Left ventricle myocardium inferior (tissue), 1 donor: ENCODE measurements at places on chromosomes 3 and 15.

DNA sequence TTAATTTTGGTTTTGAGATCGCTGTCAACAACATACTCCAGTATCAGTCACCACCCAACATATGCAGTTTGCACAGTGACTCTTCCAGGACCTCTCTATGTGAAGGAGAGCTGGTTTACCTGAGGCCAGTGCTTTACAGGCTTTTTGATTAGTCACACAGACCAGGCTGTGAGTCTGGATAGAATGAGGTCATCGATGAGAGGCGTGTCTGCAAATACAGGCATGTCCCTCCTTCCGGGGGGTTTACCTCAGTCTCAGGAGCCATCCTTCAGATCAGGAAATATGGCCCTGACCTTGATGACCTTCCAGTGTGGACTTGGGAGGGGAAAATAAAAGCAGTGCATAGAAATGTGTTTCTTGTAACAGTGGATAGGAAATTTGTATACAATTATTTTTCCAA lies 46.9 kb downstream of the KBTBD12 start:
- peaks cover 50% of the 10 kb centered on the region for H3K4me1 ChIP-seq
- no peaks in the 10 kb centered on the region for H3K36me3 ChIP-seq
- no peak overlapping the region for H3K4me3 ChIP-seq
- no peaks in the 10 kb centered on the region for H3K27me3 ChIP-seq
- DNase-seq: no peak
- H3K27ac ChIP-seq: peak overlapping the region; percentile 90

- H3K4me3 ChIP-seq: no peak overlapping the region
- H3K27ac ChIP-seq: no peak overlapping the region
Measured at GRCh38 chr3:187336322-187336721, 31.9 kb upstream of the RTP4 start.

- DNase-seq: no peak
- peaks cover 95% of the 10 kb centered on the region for H3K36me3 ChIP-seq
- no peak overlapping the region for H3K27ac ChIP-seq
- no peaks in the 10 kb centered on the region for H3K4me1 ChIP-seq
Measured at GRCh38 chr3:9452417-9452816, 55.0 kb downstream of the SETD5 start.

DNA sequence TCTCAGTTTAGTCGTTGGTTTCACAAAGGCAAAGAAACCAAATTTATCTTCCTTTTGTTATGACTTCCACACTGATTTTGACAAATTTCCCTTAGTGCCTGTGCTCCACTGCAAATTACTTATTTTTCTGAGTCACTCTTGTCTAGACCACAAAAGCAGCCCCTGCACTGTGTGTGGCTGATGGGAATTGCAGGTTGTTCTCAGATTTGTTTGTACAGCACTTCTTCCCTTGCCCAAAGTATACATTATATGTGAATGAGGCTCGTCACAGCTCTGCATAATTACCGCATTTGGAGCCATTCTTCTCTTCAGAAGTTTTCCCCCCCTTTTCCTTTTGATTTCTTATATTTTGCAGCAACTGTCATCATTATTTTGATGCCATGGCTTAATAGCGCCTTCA lies 354.2 kb upstream of the IL12A start:
- H3K27ac ChIP-seq: no peak overlapping the region
- H3K36me3 ChIP-seq: no peaks in the 10 kb centered on the region
- DNase-seq: no peak
- no peak overlapping the region for H3K4me3 ChIP-seq
- no peaks in the 10 kb centered on the region for H3K27me3 ChIP-seq

DNA sequence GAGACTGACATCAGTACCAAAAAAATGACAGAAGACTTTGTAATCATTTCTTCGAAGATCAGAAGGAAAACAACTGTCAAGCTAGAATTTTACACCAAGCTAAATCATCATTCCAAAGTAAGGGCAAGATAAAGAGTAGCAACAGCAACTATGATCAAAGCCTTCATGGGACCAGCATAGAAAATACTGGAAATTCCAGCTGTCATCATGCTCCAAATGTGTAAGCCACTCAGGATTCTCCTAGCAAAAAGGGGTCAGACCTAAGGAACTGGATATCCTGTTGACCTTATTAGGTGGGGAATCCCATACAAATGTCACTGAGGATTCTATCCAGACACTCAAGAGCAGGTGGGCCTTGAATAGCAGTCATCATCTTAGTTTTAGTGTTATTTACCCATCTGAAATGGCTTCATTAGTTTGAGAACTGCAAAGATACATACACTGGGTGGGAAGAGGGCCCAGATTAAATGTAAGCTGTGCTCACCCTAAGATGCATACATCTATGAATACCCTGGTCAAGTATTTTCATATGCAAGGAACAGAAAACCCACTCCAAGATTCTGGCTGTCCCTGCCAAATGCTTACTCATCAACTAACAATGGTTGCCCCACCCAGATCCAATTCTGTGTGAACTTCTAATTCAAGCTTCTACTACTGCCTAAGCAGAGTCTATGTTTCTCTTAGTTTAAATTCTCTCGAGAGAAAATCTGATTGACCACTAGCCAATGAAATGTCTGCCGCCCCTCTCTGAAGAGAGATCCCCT lies 33.5 kb downstream of the CLDN18 start:
- peaks cover 14% of the 10 kb centered on the region for H3K4me1 ChIP-seq
- no peak overlapping the region for H3K4me3 ChIP-seq
- peaks cover 3% of the 10 kb centered on the region for H3K36me3 ChIP-seq
- H3K27me3 ChIP-seq: no peaks in the 10 kb centered on the region
- no peak overlapping the region for H3K27ac ChIP-seq
- no peak for DNase-seq

- H3K4me1 ChIP-seq: peaks cover 14% of the 10 kb centered on the region
- H3K27me3 ChIP-seq: peaks cover 4% of the 10 kb centered on the region
- DNase-seq: peak; percentile 49
- no peaks in the 10 kb centered on the region for H3K36me3 ChIP-seq
- H3K4me3 ChIP-seq: peak overlapping the region; percentile 24
Measured at GRCh38 chr15:45714590-45715488, 80.0 kb downstream of the SQOR start.

- peak; percentile 25 for DNase-seq
- peak within 1 kb of the TSS; percentile 30 for H3K27ac ChIP-seq
- no peaks in the 10 kb centered on the region for H3K27me3 ChIP-seq
- no peaks in the 10 kb centered on the region for H3K36me3 ChIP-seq
- peaks cover 5% of the 10 kb centered on the region for H3K4me1 ChIP-seq
Measured at GRCh38 chr3:46612324-46612723, at the start of gene FAM240A. TSS of gene FAM240A (plus strand) at chr3:46612525. CDS start at chr3:46612684, 159 bp downstream.

DNA sequence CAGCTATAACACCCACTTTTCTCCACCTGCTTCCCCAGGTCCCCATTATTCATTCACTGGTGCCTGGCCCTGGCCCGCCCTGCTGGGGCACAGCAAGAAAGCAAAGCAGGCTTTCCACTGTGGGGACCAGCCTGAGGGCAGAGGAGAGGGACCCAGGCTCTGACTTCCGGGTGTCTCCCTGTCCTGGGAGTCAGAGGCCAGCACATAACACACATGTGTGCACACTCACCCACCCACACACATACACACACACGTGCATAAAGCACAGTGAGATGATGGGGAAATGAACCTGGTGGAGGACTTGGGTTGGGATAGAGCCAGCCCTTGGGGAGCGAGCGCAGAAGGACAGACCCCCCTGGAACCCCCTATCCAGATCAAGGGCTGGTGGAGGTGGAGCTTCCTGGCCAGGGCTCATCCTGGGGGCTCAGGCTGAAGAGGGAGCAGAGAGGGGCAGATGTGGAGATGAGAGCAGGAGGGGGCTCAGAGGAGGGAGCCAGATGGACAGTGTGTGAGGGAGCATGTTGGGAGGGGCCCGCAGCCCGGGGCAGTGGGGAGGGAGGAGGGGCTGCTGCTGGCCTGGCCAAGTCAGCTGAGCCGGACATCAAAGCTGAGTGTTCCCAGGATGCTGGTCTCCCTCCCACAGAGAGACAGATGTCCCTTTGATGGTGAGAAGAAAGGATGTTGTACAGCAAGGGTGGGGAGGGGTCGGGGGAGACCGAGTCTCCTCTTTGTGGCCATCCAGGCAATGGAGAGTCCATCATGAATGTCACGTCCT lies 78.2 kb downstream of the LINGO1 start:
- H3K27ac ChIP-seq: no peak overlapping the region
- no peak for DNase-seq
- H3K4me3 ChIP-seq: no peak overlapping the region
- peaks cover 8% of the 10 kb centered on the region for H3K4me1 ChIP-seq
- no peaks in the 10 kb centered on the region for H3K27me3 ChIP-seq
- H3K36me3 ChIP-seq: no peaks in the 10 kb centered on the region

DNA sequence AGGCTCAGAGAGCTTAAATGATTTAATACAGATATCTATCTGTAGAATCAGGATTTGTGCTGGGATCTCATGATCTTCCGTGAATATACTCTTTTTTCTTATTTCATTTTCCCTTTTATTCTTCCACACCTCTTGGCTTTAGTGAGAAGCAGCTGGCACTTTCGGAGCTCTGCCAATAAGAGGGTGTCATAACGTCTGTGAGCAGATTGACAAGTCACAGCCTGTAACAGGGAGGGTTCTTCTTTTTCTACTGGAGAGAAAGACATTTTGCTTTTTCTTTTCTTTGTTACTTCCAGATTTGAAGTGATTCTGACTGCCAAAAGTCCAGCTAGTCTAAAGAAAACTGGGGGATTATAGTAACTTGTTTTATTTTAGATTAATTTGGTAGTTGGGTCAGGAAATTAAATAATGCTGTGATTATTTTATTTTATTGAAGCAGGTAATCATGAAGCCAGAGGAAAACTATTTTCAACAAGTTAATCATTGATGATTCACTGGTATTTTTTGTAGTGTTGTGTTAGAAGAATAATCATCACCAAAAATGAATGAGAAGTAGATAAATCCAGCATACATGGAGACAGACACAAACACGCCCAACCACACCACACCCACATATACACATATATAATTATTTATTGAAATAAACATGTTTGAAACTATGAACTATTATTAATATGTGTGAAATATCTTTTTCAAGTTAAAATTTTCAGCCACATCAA lies 69.8 kb downstream of the TNFAIP8L3 start:
- no peak overlapping the region for H3K4me3 ChIP-seq
- DNase-seq: no peak
- H3K4me1 ChIP-seq: no peaks in the 10 kb centered on the region
- no peak overlapping the region for H3K27ac ChIP-seq
- H3K36me3 ChIP-seq: no peaks in the 10 kb centered on the region
- H3K27me3 ChIP-seq: no peaks in the 10 kb centered on the region

DNA sequence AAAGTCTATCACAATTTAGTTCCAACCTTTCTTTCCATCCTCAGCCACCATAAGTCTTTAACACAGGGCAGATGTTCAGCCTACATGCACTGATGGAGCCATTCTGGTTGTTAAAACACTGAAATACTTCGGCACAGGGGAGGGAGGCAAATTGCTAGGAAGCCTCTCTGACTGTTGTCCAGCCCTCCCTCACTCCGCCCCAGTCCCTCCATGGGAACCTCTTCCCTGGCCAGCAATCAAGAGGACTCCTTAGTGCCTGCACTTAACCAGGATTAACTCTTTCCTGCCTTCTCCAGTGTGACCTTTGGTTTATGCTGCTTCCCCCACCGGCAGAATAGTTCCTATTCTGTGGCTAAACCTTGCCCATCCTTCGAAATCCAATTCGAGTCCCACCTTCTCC lies 47.0 kb upstream of the USP3 start:
- H3K27me3 ChIP-seq: peaks cover 3% of the 10 kb centered on the region
- no peak for DNase-seq
- H3K4me1 ChIP-seq: no peaks in the 10 kb centered on the region
- no peaks in the 10 kb centered on the region for H3K36me3 ChIP-seq
- no peak overlapping the region for H3K4me3 ChIP-seq

GRCh38 chr3:29275309-29275708 lies 5.6 kb upstream of the RBMS3 start:
- H3K4me1 ChIP-seq: peaks cover 18% of the 10 kb centered on the region
- peak; percentile 16 for DNase-seq
- H3K4me3 ChIP-seq: no peak overlapping the region
- H3K27ac ChIP-seq: peak overlapping the region; percentile 31

DNA sequence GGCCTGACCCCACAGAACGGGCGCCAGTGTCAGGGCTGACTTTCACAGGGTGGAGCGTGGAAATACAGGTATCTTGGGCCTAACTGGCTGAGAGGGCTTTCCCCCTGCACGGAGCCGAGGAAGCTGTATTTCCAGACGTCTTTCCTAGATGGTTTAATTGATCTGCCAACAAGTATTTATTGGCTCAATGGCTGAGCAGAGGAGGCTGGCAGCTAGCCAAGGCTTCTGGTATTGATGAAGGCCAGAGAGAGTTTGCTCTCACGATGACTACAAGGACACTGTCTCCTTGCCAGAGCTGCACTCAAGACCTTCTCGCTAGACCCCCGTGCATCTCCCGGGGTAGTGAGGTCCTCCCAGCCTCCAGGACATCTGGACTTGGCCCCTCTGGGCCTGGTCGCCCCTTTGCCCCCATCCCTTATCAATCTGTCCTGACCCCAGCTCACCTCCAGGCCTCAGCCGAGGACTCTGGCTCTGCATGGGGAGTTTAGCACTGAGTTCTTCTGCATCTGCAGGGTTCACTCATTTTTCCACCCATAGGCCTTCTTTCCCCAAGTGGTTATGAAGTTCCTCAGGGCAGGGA lies 20.6 kb downstream of the SPSB4 start:
- H3K4me1 ChIP-seq: peaks cover 26% of the 10 kb centered on the region
- no peaks in the 10 kb centered on the region for H3K27me3 ChIP-seq

- H3K36me3 ChIP-seq: no peaks in the 10 kb centered on the region
- peaks cover 75% of the 10 kb centered on the region for H3K4me1 ChIP-seq
- no peak overlapping the region for H3K4me3 ChIP-seq
- peak overlapping the region; percentile 82 for H3K27ac ChIP-seq
- no peak for DNase-seq
Measured at GRCh38 chr3:57158813-57159738, 6.1 kb downstream of the IL17RD start.

DNA sequence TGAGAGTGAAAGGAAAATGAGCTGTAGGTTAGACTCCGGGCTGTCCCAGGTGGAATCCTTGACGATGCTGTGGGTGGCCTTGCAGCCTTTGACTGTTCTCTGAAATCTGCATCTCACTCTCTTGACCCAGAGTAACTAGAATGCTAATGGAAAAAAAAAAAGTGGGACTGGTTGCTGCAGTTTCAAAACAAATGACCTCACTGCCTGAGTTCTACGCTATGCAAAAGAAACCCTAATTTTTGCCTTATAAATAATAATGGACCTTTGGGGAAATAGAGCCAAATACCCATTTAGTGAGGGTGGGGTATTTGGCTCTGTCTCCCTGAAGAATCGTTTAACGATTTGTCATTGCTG lies 309.7 kb upstream of the C2CD4B start:
- H3K27me3 ChIP-seq: no peaks in the 10 kb centered on the region
- peak overlapping the region; percentile 79 for H3K27ac ChIP-seq
- no peak overlapping the region for H3K4me3 ChIP-seq
- DNase-seq: no peak

- H3K36me3 ChIP-seq: no peaks in the 10 kb centered on the region
- no peak overlapping the region for H3K27ac ChIP-seq
- DNase-seq: no peak
- H3K27me3 ChIP-seq: no peaks in the 10 kb centered on the region
- no peaks in the 10 kb centered on the region for H3K4me1 ChIP-seq
Measured at GRCh38 chr15:46460431-46461094, 825.7 kb downstream of the SQOR start.

GRCh38 chr15:55279746-55280351 lies 9.8 kb downstream of the RAB27A start:
- no peaks in the 10 kb centered on the region for H3K27me3 ChIP-seq
- H3K4me3 ChIP-seq: no peak overlapping the region
- no peaks in the 10 kb centered on the region for H3K4me1 ChIP-seq
- DNase-seq: no peak
- no peaks in the 10 kb centered on the region for H3K36me3 ChIP-seq
- H3K27ac ChIP-seq: no peak overlapping the region

GRCh38 chr15:99718421-99718820 lies 14.8 kb downstream of the LYSMD4 start:
- no peak overlapping the region for H3K4me3 ChIP-seq
- DNase-seq: no peak
- H3K4me1 ChIP-seq: peaks cover 62% of the 10 kb centered on the region
- peaks cover 19% of the 10 kb centered on the region for H3K36me3 ChIP-seq
